ENCODE measurements at places on chromosomes 4 and X.

GRCh38 chrX:13489454-13489853, 79.9 kb upstream of the EGFL6 start:
- no peak for DNase-seq

DNA sequence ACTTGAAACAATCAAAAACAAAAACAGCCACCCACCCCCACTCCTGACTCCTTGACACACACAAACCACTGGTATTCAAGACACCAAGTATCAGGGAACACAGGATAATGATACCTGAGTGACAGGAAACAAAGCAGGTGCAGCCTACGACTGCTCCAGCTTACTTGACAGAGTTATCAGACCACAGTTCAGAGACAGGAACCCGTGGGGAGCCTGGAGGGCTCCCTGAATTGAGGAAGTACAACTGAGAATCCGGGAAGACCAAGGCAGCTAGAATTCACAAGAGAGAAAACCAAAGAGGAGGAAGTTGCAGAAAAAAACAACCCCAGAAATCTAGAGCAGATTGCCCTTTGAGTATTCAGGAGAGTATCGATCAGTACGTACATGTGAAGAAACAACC, 20.5 kb downstream of the COMMD8 start:
- no peak for DNase-seq

DNA sequence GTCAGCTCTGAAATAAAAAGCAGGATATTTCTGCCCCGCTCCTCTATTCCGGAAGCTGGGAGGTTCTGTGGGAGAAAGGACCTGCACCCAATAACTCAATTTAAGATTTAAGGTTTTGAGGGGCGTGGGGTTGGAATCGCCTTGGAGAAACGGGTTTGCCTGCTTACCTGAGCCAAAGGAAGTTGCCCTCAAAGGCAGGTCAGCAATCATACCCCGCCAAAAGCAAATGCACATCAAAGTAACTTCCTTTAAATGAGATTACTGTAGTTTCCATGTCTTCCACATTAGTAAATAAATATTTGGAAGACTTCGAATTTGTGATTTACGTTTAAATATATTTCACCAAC, 978 bp upstream of the HS3ST1 start:
- no peak for DNase-seq

- no peak for DNase-seq
Observed at GRCh38 chr4:164446516-164446915, 307.4 kb upstream of the SMIM31 start.

DNA sequence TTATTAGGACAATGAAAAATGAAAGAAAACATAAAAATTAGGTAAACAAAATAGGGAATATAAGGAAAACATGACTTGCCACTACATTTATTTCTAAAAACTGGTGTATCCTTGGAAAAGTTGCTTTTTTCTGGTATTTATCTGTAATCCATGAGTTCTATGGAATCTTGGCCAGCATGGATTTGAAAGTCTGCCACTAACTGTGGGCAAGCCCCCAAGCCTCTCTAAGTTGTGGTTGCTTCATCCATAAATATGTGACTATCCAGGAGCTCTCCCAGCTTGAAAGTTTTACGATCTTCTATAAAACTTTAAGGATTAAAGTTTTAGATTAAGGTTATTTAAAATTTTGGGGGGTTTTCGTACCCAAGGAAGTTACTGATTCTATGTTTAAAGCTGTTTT, 21.8 kb downstream of the RPS6KA3 start:
- DNase-seq: no peak

DNA sequence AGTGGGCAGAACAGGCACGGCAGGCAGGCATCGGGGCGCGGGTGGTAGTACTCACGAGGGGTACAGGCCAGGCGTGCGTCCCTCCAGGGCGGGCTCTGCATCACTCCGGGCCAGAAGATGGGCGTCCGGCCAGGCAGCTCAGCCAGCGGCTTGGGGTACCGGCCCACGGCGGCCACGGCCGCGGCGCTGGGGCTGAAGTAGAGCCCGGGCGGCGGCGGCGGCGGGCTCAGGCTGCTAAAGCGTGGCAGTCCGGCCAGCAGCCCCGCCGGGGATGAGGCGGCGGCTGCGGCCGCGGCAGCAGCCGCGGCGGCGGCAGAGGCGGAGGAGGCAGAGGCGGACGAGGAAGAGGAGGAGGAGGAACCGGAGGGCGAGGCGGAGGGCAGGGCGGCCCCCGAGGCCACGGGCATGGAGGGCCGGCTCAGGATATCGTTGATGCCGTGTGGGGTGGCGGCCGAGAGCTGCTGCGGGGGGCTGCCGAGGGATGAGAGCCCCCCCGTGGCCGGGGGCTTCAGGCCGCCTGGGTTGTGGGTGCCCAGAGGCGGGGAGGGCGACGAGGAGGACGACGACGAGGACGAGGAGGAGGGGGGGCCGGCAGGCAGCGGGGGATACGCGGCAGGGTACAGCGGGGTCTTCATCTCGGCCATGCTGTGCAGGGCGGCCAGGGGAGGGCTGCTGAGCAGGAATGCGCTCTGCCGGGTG, 1.4 kb downstream of the NKX6-1 start:
- DNase-seq: no peak

GRCh38 chr4:171118091-171118490, 695.1 kb upstream of the GALNTL6 start:
- no peak for DNase-seq

- DNase-seq: peak; percentile 14
Observed at GRCh38 chr4:183503497-183504063, 1.3 kb upstream of the ING2 start.

DNA sequence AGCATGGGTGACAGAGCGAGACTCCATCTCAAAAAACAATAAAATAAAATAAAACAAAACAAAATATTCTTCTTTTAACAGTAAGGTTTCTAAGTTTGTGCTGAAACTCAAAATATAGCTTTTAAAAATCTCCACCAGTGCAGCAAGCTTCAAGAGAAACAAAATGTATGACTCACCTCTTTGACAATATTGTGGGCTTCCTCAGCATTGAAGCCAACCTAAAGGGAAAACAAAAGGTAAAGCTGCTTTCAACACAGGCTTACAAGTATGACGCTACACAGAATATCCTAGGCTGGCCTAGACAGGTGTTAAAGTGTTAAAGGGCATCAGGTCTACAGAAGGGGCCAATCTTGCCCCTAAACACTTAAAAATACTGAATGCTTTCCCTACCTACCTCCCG, 1.2 kb downstream of the DYNLT3 start:
- no peak for DNase-seq

- DNase-seq: no peak
Observed at GRCh38 chr4:25892796-25893195, 21.2 kb upstream of the SMIM20 start.

- DNase-seq: no peak
Observed at GRCh38 chrX:54758114-54759055, 39.7 kb downstream of the ITIH6 start.

Data from stimulated activated CD8-positive, alpha-beta memory T cell treated with anti-CD3 and anti-CD28 coated beads, Interleukin-15, amount 100 ng/mL, for 24 hours (primary cell).